NCI-H82 (cell line): ENCODE measurements at places on chromosomes 2 and 18.

GRCh38 chr2:10522726-10523405, 74.7 kb upstream of the ODC1 start:
- DNase-seq: no peak

DNA sequence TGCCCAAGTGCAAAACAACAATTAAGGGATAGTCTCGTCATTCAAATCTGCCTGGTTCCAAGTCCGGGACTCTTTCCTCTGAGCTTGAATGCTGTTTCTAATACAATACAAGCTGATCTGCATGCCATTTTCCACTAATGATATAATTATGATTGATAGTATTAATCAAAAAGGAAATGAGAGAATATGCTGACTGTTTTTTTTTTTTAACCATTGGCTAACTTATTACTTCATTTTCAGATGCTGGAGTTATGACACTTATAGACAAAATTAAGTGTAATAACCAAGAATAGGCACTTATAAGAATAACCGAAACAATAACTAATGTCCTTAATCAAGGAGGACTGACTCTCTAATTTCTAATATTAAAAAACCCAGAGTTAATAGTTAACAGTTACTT, 343.6 kb downstream of the LPIN1 start:
- no peak for DNase-seq

DNA sequence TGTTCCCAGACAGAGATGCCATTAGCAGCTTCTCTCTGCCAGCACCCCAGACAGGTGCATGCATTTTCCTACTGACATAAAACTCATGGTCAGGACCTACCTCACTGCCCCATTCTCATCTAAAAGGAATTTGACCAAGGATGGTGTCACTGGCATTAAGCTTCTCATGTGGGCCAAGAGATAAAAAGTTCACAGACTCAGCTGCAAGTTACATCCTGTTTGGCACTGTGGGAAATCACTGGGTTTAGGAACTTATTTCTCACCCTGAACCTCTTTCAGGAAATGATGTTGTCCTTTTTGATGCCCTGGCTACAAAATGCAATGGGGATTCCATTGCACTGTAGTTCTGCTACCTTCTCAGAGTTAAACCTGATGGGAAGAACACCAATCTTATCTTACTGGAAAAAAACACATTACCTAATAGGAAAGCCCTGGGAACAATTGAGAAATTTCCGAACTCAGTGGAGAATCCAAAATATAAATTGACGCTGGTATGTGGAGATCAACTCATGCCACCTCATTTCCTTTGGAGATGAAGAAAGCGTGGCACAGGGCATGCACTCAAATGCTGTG, 252.1 kb upstream of the COPS8 start:
- no peak for DNase-seq

DNA sequence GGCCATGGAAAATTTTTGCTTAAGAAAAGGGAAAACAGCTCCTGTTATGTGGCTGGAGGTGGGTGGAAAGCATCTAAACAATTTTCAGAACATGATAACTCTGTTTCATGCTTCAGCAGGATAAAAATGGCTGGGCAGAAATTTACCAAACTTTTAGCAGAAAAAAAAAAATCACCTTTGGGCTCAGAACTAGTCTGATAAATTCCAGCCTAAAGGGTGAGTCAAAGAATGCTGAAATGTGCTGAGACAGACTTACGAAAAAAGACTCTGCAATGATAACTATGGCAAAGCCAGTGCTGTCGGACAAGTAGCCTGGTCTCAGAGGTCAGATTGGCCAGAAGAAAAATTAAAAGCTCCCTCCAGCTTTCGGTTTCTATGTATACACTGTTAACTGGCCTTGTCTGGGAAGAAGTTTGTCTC, 123.6 kb downstream of the LRATD1 start:
- no peak for DNase-seq

GRCh38 chr2:236366049-236366387, 101.8 kb upstream of the ASB18 start:
- DNase-seq: no peak

DNA sequence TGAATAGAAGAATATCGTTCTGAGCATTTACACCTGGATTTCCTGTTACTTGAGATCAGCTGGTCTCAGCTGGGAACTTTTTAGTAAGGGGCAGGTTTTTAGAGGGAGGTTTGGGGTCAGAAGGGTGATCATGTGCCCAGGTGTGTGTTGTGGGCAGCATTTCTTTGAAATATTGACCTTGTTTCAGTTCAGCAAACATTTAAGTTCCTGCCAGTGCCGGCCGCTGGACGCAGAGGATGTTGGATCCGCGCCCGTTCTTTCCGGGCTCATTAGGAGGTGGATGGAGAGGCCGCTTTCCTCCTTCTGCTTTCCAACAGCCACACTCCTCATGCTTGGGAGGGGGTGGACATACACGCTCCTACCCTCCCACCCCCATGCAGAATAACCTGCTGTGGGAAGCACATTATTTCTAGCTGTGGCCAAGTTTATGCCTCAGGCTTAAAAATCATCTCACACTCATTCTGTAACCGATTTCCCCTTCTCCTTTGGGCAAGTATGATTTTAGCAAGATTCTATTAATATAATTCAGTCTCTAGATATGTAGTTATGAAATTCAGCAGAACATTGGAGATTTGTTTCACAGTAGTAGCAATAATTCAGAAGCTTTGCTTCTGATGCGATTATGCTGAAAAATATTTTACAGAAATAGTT, 131.4 kb downstream of the ZNF236 start:
- no peak for DNase-seq

DNA sequence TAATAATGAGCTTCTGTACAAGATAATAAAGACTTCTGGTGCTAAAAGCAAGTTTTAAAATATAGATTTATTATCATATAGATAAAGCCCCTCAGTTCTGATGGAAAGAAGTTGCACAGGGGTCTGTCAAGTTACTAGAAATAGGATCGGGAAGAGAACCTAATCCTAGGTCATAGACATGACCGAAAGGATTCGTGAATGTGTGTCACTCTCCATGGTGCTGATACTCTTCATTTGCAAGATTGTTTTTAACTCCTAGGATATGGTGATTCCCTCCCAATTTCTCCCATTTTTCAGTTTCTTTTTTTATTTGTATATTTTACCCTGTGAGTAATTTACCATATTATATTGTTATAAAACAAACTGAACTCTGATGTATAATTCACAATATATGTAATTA, 58.9 kb upstream of the CTNNA2 start:
- no peak for DNase-seq

DNA sequence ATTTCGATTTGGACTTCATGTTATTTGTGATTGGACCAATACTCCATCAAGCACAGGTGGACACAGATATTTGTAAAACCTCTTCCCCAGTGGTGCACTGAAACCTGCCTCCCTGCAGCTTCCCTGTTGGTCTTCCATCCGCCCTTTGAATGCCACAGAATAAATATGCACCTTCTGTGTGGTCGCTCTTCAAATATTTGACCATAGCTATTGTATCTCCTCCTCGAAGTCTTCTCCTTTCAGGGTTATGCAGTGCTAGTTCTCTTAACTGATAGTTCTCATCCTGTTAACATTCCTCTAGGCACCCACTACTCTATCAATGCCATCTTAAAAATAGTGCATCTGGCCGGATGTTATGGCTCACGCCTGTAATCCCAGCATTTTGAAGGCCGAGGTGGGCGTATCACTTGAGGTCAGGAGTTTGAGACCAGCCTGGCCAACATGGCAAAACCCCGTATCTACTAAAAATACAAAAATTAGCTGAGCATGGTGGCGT, 12.5 kb downstream of the SPATS2L start:
- peak; percentile 28 for DNase-seq

GRCh38 chr18:3649633-3650426, 199.9 kb downstream of the TGIF1 start:
- no peak for DNase-seq
